ENCODE measurements at places on chromosomes 5 and 9.

DNA sequence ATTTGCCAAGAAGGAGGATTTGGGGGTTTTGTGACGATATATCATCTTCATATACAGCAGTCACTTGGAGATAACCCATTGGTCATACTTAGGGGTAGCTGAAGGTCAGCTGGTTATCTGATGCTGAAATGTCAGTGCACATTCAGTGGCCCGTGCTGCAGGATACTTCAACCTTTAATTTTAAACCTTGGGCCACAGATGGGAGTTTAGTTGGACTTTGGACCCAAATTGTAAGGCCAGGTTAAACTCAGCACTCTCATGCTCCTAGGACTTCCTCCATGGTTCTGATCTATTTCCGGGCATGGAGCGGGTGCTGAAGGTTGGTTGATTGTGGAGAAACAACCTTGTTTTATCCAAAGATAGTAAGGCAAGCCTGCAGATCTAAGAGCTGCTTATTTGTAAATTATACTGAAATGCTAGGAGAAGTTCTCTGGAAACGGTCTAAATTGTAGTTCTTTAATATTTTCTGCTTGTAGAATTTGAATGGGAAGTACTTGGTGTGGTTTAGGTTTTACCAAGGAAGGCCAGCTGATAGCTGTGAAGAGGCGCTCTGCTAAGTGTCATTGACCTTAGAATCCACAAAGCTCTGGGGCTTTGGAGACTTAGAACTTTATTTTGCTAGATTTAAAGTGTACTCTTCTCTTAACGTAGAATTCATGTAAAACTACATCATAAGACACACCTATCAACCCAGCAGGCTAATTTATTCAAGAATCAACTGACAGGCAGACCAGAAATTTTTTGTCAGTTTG is 38.6 kb downstream of the SLC44A1 start:
- DNase-seq, result no peak

GRCh38 chr5:96377167-96377566 is 55.9 kb downstream of the PCSK1 start:
- no peak for DNase-seq

GRCh38 chr5:118637947-118638670 is 350.2 kb downstream of the DTWD2 start:
- DNase-seq, result no peak

DNA sequence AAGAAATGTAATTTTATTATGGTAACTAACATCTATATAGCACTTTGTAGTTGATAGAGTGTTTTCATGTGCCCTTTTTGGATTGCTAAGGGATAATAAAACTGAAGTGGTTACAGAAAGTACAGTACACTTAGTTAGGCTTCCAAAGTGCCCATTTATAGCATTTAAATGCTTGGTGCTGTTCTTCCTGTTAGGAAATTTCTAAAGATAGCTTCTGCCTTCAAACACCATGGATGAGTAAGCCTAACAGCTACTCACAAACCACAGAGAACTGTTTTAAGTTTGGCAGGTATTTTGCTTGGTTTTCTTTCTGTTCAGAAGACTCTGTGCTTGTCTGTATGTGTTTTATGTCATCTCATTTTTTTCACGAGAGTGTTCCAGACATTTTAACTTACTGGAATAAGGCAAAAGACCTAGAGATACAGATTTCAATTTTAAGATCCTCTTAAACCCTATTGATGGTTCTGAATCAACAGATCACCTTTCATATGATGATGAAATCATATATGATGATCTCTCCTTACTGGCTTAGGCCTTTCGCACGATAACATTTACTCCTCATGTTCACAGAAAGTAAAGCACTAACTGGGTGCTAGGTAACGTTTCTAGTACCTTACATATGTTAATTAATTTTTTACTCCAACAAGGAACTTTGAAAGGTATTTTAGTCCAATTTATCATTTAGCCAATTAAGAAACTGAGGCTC is 4.4 kb downstream of the RIMOC1 start:
- no peak for DNase-seq

DNA sequence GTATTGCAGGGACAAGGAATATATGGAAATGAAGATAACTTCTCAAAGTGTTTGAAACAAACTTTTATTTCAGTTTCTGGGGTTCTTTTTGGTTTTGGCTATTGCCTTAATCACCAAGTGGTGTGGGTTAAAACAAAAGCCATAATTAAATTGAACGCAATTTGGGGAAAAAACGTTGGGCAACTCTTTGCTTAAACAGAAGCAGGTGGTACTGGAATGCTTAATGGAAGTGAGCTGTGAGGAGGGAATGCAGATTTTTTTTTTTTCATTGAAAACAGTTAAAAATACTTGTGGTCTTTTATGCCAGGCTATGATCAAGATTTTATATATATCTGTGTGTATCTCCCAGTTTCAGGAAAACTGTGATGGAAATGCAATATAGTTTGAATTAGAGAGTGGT is 195.7 kb upstream of the TUT7 start:
- no peak for DNase-seq

DNA sequence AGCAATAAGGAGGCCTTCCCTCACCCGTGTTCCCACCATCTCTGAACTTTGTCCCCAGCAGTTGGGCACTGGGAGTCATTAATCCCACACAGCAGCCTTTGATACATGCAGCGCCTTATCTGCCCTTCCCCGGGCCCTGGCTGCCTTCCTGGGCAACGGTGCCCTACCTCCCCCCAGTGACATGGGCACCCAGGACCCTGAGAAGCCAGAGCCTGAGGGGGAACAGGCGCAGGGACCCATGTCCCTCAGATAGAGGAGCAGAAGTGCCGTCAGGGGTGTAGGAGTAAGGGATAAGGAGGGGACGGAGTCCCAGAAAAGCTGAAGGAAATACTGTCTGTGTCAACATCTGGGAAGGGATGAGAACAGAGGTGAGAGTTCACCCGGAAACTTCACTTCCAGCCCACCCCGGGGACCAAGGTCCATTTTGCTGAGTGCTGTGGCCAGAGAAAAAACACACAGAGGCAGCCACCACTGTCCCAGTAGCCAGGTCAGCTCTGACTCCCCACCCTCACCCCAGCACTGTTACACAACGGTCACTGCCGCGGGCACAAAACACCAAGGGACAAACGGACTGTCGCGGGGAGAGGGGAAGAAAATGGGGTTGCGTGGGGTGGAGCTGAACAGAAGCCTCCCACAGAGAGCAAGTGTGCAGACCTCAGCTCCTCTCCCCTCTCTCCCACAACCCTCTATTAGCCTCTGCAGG is 3.8 kb downstream of the PCDH1 start:
- DNase-seq, result no peak

- no peak for DNase-seq
Observed at GRCh38 chr9:21779397-21779796, 23.0 kb upstream of the MTAP start.

GRCh38 chr9:135890190-135891026 is 16.9 kb downstream of the CAMSAP1 start:
- no peak for DNase-seq

- no peak for DNase-seq
Observed at GRCh38 chr5:128284236-128284635, 200.7 kb downstream of the SLC12A2 start.

DNA sequence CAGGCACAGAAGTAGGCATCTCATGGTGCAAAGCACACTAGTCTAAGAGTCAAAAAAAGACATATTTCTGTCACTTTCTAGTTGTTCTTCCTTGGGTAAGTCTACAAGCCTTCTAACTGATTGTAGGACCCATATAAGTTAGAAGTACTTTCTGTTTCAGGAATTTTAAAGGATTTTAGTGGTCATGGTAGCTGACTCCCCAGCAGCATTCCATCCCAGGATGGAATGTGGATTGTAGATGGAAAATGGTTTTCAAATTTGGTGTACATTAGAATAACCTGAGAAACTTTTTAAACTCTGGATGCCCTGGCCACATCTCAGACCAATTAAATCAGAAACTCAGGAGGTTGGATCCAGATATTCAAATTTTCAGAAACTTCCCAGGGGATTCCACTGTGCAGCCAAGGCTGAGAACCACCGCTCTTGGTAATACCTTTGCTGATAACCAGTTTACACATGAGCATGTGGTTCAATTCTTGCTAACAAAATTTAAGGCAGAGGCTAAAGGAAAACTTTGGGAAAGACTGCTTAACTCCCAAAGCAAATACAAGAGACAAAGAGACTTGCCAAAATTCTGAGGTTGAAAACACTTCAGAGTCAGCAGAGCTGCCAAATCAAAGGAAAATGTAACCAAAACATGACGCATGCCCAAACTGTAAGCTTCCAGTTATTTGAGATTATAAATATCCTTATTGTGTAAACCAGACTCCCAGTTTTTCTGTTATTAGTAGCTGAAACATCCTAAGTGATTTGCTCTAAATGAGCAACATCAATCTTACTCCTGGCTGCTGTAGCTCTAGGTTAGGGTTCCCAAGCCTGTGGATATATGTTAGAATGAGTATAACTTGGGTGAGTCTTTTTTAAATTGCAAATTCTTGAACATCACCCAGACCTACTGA is 145.4 kb upstream of the MTAP start:
- DNase-seq, result no peak

DNA sequence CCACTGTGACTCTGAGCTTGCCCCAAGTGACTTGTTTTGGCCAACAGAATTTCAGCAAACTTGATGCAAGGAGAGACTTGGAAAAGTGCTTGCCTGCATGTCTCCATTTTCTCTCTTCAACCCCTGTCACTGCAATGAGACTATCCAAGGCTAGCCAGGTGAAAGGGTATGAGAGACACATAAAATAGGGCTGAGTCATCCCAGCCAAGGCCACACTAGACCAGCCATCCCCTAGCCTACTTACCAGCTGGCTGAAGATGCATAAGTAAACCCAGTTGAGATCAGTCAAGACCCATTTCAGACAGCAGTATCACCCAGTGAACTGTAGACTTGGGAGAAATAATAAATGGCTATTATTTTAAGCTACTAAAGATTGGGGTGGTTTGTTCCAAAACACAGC is 52.9 kb upstream of the VLDLR start:
- DNase-seq, result no peak

GRCh38 chr9:95096807-95097206 is 220.7 kb downstream of the FANCC start:
- no peak for DNase-seq

- DNase-seq, result no peak
Observed at GRCh38 chr9:72322259-72322658, 42.7 kb downstream of the ZFAND5 start.

GRCh38 chr5:113376640-113377039 is 58.1 kb downstream of the TSSK1B start:
- DNase-seq, result no peak

- DNase-seq, result no peak
Observed at GRCh38 chr5:146600376-146600775, 84.4 kb upstream of the GPR151 start.

GRCh38 chr5:52947208-52947607 is 41.9 kb upstream of the ITGA2 start:
- DNase-seq, result no peak

- DNase-seq, result no peak
Observed at GRCh38 chr5:107805166-107805565, 134.4 kb upstream of the EFNA5 start.

- DNase-seq, result no peak
Observed at GRCh38 chr5:5025098-5025773, 114.9 kb upstream of the ADAMTS16 start.

DNA sequence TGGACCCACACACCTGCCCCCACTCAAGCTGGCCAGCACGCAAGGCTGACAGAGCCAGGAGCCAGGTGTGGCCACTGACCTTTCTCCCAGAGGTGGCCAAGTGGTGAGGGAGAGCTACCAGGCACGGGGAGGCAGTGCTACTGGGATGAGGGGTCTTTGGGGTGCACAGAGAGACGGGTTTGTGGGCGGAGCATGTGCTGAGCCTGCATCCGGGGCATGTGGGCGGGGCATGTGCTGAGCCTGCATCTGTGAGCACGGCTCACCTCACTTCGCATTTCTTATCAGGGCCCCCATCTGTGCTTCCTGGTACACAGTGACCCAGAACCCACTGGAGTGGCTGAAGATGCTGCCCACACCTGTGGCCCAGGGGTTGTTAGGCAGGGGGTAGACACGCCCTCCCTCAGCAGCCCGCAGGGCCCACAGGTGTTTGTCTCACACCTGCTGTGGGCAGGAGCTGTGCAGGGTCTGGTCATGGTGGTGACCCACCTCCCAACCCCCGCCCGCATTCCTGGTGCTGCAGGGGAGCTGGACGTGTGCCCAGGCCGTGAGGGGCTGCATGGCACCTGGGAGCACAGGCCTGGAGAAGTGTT is 21.5 kb downstream of the CCDC187 start:
- no peak for DNase-seq

GRCh38 chr5:78405829-78406750 is 45.7 kb downstream of the SCAMP1 start:
- DNase-seq, result no peak

DNA sequence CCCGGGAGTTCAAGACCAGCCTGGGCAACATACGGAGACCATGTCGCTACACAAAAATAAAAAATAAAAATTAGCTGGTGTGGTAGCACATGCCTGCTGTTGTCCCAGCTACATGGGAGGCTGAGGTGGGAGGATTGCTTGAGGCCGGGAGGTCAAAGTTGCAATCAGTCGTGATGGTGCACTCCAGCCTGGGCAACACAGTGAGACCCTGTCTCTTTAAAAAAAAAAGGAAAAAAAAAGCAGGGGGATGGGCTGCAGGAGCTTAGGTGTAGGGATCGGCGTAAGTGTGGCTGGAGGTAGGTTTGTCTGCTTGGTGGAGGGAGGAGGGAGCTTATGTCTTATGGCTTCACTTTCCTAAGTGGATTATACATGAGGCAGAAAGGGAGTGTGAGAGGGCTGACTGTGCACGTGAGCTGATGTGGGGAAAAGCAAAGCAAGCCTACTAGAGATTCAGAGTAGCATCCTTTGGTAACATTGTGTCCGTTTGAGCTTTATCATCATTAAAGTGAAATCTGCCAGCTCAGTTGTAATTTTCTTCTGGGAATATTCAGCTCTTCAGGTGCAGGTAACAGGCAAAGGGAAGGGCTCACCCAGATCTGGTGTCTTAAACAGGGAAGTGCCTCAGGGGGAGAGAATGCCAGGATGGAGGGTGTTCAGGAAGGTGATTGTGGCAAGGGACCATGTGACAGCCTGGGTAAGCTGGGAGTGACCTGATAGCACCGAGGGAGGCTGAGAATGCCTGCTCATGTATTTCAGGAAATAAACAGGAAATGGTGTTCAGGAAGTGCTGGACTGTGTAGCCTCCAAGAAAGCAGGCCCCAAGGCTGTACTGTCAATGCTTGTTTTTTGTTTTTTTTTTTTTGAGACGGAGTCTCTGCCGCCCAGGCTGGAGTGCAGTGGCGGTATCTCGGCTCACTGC is 17.6 kb upstream of the SETX start:
- peak; percentile 30 for DNase-seq

DNA sequence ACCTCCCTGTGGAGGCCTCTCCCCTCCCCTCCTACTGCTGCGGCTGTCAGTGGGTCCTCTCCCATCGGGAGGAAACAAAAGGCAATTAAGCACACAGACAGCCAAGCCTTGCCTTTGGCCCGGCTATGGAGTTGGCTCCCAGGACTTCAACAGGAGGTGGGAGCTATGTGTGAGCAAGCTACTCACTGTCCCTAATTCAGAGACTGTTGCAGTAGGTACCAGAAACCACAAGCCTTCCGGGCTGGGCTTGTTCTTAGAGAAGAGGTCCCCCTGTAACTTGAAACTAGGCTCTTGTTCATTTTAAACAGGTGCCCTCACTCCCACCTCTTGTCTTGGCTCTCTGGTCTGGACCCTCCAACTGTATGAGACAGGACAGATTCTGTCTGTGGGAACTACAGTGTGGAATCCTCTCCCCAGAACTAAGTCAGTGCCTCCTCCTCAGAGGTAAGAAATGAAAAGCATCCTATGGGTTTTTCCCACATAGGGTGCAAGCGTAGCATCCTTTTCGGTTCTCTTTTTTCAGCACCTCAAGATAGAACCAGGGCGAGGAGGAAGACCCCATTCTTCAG is 561.1 kb downstream of the EBF1 start:
- no peak for DNase-seq

Measured in frontal cortex (tissue), 4 donors.